ENCODE measurements at places on chromosomes 16 and 17. TPM values are rescaled to one million over a fixed set of nuclear protein-coding genes. Genes with fewer than 3 reads are reported as not detected.

The SAMD14 gene
- total RNA-seq: 1.5 TPM

- no peak for DNase-seq
- 0 out of 2 replicates have a peak, but pooled peaks cover 3% of the 10 kb centered on the region for H3K4me1 ChIP-seq
Observed at GRCh38 chr16:75475420-75475847, 10.9 kb upstream of the TMEM170A start.

DNA sequence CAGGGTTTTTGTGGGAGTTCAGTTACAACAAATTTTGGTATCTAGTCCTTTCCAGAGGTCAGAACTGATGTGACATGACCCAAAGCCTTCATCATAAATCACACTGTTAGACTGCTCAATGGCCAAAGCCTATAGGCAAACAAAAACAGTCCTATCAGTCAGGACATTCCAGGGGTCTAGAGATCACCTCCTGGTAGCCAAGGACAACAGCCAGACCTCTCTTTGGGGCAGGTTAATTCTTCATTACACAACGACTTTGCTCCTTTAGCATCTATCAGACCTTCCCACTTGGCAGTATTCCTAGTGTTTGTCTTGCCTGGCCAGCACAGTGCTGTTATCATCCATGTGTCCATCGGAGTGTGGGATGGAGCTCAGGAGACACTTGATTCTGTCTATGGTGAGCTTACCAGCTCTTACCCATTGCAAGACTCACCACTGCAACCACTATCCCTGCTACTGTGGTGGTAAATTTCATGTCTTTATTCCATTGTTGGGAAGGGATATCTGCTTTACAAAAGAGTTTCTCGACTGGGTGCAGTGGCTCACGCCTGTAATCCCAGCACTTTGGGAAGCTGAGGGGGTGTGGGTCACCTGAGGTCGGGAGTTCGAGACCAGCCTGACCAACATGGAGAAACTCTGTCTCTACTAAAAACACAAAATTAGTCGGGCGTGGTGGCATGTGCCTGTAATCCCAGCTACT, 95.5 kb upstream of the DHX40 start:
- no peak overlapping the region for H3K27ac ChIP-seq
- no peaks in the 10 kb centered on the region for H3K36me3 ChIP-seq
- DNase-seq: no peak
- no peaks in the 10 kb centered on the region for H3K27me3 ChIP-seq

DNA sequence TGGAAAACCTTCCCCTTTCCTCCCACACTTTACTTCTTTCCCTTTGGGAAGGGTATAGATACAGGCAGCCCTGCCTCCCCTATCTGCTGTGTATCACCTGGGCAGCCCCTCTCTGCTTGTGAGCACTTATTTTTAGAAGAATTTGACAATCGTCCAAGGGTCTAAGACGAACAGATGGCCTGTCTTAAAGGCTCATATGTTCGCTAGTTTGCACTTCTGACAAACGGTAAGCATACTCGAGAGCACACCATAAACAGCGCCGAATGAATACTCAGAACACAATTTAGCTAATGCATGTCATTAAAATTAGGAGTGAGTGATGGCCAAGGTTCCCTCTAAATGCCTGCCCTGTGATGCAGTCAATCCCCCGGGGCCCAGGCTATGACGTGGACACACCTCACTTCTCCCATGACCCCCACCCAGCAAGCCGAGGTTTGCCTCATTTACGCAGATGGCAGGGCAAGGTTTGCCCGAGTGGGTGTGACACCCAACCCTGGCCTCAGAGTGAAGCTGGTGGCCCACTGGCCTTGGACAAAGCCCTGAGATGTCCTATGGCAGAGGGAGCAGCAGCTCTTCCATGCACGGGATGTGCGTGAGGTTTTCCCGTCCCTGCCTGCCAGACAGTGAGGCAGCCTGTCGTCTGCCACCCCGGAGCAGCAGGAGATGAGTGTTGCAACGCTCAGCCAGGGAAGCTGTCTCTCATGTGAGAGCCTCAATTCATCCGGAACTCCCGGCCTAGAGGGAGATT, 125.2 kb downstream of the C16orf78 start:
- H3K36me3 ChIP-seq: no peaks in the 10 kb centered on the region
- H3K27me3 ChIP-seq: no peaks in the 10 kb centered on the region
- H3K27ac ChIP-seq: no peak overlapping the region
- no peak for DNase-seq

- no peak overlapping the region for H3K4me3 ChIP-seq
- no peak for DNase-seq
- peaks cover 50% of the 10 kb centered on the region for H3K4me1 ChIP-seq
- H3K27ac ChIP-seq: no peak overlapping the region
Observed at GRCh38 chr16:81558444-81559175, 114.0 kb downstream of the CMIP start.

DNA sequence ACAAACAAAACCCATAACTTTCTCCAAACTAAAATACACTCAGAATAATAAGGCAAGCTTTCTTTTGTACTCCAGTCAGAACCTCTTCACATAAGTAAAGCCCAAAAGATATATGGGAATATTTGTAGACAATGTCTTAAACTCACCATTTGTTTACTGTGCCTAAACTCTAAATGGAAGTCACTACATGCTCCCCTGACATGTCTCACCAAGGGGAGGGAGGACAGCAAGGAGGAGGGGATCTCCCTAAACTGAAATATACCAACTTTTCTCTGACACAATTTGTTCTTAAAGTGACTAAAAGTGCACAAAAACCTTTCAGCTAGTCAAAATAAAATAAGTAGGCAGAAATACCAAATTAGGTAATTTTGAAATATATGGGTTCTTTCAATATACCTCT, 38.5 kb downstream of the GRB7 start:
- DNase-seq: no peak
- no peak overlapping the region for H3K27ac ChIP-seq
- no peak overlapping the region for H3K4me3 ChIP-seq
- no peaks in the 10 kb centered on the region for H3K36me3 ChIP-seq

- H3K27ac ChIP-seq: no peak overlapping the region
- H3K4me3 ChIP-seq: no peak overlapping the region
- peaks cover 19% of the 10 kb centered on the region for H3K27me3 ChIP-seq
- no peak for DNase-seq
- H3K36me3 ChIP-seq: no peaks in the 10 kb centered on the region
- H3K4me1 ChIP-seq: no peaks in the 10 kb centered on the region
Observed at GRCh38 chr16:49416001-49416675, 42.5 kb downstream of the C16orf78 start.

GRCh38 chr16:27771201-27771910, 221.4 kb downstream of the KATNIP start:
- H3K36me3 ChIP-seq: no peaks in the 10 kb centered on the region
- H3K4me3 ChIP-seq: no peak overlapping the region
- H3K27ac ChIP-seq: no peak overlapping the region
- H3K27me3 ChIP-seq: no peaks in the 10 kb centered on the region
- DNase-seq: no peak

The SLC39A11 gene
- 46.4 TPM for total RNA-seq

- H3K27me3 ChIP-seq: no peaks in the 10 kb centered on the region
- DNase-seq: no peak
Observed at GRCh38 chr17:3894911-3895343, 2.1 kb upstream of the CAMKK1 start.

DNA sequence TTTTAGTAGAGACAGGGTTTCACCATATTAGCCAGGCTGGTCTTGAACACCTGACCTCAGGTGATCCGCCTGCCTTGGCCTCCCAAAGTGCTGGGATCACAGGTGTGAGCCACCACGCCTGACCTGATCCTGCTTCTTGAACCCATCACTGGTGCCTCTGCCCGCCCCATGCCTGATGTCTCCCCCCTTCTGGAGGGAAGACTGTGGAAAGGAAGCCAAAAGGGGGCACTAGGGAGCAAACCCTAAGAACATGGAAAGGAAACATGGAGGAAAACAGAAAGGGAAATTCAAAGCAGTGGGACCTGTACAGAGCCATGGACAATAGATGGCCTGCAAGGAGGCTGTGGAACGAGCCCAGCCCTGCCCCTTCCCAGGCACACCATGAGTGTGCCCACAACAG, 31.1 kb upstream of the FASN start:
- H3K4me3 ChIP-seq: no peak overlapping the region
- peak; percentile 12 for DNase-seq
- H3K36me3 ChIP-seq: no peaks in the 10 kb centered on the region
- peaks cover 7% of the 10 kb centered on the region for H3K4me1 ChIP-seq

GRCh38 chr17:80931421-80932265, 60.0 kb upstream of the CHMP6 start:
- peaks cover 6% of the 10 kb centered on the region for H3K4me1 ChIP-seq
- H3K27ac ChIP-seq: no peak overlapping the region
- no peaks in the 10 kb centered on the region for H3K36me3 ChIP-seq
- H3K4me3 ChIP-seq: no peak overlapping the region
- peak; percentile 12 for DNase-seq

The ARHGDIG gene
- total RNA-seq: not detected

The SGSH gene
- 34.4 TPM for total RNA-seq

GRCh38 chr16:85259832-85260167, 147.5 kb upstream of the CIBAR2 start:
- H3K4me1 ChIP-seq: no peaks in the 10 kb centered on the region
- H3K27ac ChIP-seq: no peak overlapping the region
- no peak overlapping the region for H3K4me3 ChIP-seq
- no peak for DNase-seq
- no peaks in the 10 kb centered on the region for H3K27me3 ChIP-seq
- H3K36me3 ChIP-seq: no peaks in the 10 kb centered on the region

- H3K4me3 ChIP-seq: peak overlapping the region; percentile 50
- no peaks in the 10 kb centered on the region for H3K36me3 ChIP-seq
- H3K27me3 ChIP-seq: no peaks in the 10 kb centered on the region
- peaks cover 61% of the 10 kb centered on the region for H3K4me1 ChIP-seq
- DNase-seq: no peak
Observed at GRCh38 chr16:2022723-2023091, 3.1 kb downstream of the NPW start.

The COL1A1 gene
- total RNA-seq: 33.6 TPM

DNA sequence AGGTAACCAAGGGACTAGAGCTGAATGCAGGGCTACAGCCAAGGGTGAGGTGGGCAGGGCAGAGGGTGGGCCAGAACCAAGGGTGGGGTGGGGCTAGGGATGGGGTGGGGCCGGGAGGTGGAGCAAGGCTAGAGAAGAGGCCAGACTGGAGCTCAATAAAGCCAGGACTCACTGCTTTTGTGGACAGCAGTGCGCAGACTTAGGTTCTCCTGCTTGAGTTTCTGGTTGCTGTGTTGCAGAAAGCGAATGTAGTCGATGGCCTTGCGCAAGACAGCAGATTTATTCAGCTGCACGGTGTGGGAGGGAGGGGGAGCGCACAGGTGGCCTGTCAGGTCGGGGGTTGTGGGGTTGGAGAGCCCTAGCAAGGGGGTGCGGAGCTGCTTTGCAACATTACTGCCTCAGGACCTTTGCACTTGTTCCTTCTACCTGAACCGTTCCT, 18.7 kb downstream of the SREBF1 start:
- peaks cover 51% of the 10 kb centered on the region for H3K4me1 ChIP-seq
- no peaks in the 10 kb centered on the region for H3K27me3 ChIP-seq
- no peak for DNase-seq

GRCh38 chr16:80346111-80346632, 194.6 kb upstream of the DYNLRB2 start:
- H3K27ac ChIP-seq: no peak overlapping the region
- no peaks in the 10 kb centered on the region for H3K4me1 ChIP-seq
- no peaks in the 10 kb centered on the region for H3K36me3 ChIP-seq
- no peaks in the 10 kb centered on the region for H3K27me3 ChIP-seq
- H3K4me3 ChIP-seq: no peak overlapping the region

The KRTAP2-1 gene
- not detected for total RNA-seq

The SLC2A4 gene
- total RNA-seq: 2.5 TPM

- H3K27me3 ChIP-seq: no peaks in the 10 kb centered on the region
- DNase-seq: no peak
- no peak overlapping the region for H3K4me3 ChIP-seq
- no peaks in the 10 kb centered on the region for H3K4me1 ChIP-seq
- no peak overlapping the region for H3K27ac ChIP-seq
Observed at GRCh38 chr16:62445909-62446308, 409.7 kb upstream of the CDH8 start.

The ZNF594 gene
- 8.3 TPM for total RNA-seq

Data from HCT116 (cell line).